Fibroblast of the aortic adventitia (primary cell): ENCODE measurements at places on chromosomes 1 and 21. TPM values are rescaled to one million over a fixed set of nuclear protein-coding genes. Genes with fewer than 3 reads are reported as not detected.

Gene GPR137B
- total RNA-seq, result 6.8 and 14.9 TPM in 2 replicates

Gene CACHD1
- total RNA-seq, result 7.3 and 11.6 TPM in 2 replicates

Gene GPR3
- total RNA-seq, result 0.99 TPM in 1 of 2 replicates, not detected in the other

Gene RHD
- total RNA-seq, result not detected in 2 replicates

Gene RIMS3
- total RNA-seq, result 0.36 and 0.57 TPM in 2 replicates

Gene TDRD10
- total RNA-seq, result not detected in 2 replicates

Gene MAP1LC3C
- 0.09 TPM in 1 of 2 replicates, not detected in the other for total RNA-seq

DNA sequence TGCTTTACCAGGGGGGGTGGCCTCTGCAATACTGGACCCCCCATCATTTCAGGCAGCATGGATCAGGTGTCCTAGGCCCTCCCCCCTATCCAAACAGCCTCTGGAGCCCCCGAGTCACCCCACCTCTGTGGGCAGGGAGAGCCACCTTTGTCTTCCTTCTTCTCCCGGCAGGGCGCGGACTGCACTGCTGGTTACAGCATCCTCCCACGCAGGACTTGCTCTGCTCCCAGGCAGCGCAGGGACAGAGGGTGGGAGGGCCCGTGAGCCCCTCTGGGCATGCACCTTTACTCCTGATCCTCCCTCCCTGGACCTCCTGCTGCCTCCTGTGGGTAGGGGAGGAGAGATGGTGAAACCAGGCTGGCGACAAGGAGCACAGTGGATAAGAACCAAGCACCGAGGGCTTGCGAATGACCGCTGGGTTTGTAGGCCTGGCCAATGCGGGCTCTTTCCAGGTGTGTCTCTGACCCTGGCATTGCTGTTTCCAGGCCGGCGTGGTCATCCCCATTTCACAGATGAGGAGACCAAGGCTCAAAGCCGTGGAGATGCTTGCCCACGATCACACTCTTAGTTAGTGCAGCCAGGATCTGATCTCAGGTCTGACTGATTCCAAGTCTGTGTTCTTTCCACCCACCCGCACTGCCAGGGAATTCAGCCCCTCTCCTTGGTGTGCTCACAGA, 73.6 kb upstream of the TARDBP start:
- DNase-seq, result no peak

DNA sequence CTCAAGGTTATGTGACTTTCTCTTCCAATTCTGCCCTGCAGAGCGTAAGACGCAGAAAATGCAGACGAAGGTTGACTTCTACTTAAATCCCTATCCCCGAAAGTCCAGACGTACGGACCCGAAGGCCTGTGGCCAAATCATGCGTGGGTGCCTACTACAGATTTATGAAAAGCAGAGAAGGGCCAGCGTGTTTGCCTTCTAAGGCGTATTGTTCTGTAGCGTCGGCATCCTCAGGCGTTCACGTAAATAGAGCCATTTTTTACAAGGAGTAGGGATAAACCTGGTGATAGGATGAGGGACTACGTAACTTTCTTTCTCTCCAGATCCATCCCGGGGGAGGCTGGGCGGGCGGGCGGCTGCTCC, 222 bp upstream of the GIPC2 start:
- no peak for DNase-seq

GRCh38 chr1:168433238-168433637, 110.6 kb downstream of the XCL2 start:
- DNase-seq, result no peak

DNA sequence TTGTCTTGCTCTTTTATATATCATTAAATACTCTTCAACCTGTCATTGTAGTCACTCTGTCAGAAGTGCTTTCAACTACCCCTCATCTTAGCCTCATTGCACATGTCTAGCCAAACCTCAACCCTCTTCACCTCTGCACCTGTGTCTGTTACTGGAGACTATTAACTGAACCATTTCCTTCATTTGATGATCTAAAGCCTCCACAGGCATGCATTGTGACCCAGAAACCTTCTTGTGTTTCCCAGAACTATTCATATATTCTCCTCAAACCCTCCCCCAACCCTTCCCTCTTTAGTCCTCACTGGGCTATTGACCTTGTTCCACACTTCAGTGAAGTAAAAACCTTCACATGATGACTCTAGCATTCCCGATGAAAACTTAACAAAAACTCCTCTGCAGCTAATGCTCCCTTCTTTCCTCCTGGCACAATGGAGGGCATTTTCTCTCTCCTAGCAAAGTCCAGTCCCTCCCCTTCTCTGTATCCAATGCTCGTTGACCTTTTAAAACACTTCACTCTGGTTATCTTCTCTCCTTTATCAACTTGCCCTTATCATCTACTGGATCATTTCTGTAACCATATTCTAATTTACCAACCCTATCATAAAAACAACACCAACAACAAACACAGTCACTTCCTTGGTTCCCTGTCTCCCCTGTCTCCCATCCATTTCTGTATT, 86.1 kb downstream of the BACH1 start:
- DNase-seq, result no peak

DNA sequence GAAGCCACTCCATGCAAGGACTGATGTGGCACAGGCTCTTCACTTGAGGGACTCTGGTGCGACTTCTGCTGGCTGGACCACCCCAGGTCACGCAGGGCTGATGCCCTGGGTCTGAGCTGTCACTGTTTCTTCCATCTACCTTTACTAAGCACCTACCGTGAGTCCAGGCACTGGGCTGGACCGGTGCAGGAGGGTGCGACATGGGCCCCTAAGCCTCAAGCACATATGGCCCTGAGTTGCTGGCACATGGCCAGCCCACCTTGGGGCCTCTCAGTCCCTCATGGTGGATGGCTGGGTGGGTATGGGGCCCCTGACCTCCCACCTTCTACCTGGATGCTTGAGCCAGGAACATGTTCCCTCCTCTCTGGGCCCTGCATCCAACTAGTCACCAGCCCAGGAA, 76.0 kb downstream of the DMRTB1 start:
- DNase-seq, result no peak

DNA sequence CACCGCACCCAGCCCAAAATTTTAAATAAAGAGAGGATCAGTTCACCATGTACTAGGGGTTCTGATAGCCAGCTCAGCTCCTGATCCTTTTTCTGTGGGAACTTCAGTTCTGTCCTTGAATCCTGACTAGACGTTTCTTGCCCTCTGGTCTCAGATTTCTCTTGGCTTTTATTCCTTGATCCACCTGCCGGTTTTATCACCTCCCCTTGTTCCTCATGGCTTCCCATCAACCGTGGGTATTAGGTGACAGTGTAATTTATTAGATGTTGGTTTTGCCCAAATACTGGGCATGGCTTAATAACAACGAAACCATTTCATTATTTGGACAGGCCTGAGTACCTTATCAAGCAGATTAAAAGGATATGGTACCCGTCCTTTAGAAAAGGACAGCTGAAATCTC, 22.5 kb downstream of the SLC45A1 start:
- DNase-seq, result no peak

DNA sequence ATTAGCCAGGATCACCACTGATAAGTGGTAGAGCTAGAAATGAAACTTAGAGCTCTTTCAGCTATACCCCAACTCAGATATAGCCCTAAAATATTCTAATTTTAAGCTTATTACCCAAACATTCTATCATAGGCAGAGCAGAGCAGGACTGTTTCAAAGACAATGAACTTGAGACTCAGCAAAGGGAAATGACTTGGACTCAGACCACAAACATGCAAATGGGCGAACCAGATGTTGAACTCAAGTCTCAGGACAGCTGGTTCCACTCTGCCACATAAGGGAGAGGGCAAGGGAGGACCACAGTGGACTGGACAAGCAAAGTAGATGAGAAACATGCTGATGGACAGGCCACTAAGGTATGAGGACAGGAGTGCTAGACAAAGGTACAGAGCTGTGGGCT, 315.3 kb downstream of the OMA1 start:
- DNase-seq, result no peak

DNA sequence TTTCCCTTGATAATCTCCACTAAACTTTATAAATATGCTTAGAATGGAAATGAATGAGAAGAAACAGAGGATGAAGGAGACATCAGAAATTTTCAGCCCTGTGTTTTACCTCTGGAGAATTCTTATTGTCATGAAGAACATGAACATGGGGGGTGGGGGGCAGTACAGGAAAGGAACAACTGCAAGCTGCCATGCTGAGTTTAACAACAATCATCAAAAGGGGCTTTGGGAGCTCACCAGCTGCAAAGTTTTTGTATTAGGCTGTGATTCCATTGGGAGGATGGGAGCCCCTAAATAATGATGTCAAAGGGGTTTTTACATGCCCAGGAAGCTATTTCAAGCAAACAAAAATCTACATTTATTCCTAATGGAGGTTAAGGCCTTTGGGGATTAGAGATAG, 103.3 kb downstream of the AKT3 start:
- no peak for DNase-seq

- no peak for DNase-seq
These were observed 35.8 kb downstream of the ZC3H11B start for GRCh38 chr1:219576931-219577730.

DNA sequence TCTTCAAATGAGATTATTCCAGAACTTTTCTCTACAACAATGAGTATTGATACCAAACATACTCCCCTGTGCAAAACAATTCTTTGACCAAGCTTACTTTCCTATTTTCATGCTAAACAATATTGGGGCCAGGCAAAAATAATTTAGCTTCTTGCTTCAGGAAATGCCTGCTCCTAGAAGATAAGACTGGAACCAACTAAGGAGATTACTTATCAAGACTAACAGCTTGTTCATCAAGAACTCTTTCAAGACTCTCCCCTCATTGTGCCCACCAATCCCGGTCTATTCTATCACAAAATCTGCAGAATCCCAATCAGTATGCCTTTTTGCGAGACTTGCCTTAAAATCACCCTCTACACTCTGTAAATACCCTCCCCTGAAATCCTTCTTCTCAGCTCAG, 536.6 kb downstream of the RWDD3 start:
- no peak for DNase-seq

- DNase-seq, result no peak
These were observed 11.8 kb downstream of the UBE2T start for GRCh38 chr1:202329891-202330290.

DNA sequence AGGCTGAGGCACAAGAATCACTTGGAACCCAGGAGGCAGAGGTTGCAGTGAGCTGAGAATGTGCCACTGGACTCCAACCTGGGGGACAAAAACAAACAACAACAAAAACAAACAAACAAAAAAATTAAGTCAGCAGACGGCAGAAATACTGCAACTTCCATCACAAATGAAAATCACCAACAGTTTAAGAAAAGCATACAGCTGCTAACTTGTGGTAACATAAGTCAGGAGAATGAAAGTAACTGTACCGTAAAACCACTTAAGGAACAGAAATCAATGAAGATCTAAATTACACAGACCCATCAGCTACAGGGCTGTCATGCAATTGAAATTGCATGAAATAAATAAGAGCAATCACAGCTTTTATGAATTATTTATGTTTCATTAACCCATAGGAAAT, 25.0 kb downstream of the MCOLN2 start:
- no peak for DNase-seq

DNA sequence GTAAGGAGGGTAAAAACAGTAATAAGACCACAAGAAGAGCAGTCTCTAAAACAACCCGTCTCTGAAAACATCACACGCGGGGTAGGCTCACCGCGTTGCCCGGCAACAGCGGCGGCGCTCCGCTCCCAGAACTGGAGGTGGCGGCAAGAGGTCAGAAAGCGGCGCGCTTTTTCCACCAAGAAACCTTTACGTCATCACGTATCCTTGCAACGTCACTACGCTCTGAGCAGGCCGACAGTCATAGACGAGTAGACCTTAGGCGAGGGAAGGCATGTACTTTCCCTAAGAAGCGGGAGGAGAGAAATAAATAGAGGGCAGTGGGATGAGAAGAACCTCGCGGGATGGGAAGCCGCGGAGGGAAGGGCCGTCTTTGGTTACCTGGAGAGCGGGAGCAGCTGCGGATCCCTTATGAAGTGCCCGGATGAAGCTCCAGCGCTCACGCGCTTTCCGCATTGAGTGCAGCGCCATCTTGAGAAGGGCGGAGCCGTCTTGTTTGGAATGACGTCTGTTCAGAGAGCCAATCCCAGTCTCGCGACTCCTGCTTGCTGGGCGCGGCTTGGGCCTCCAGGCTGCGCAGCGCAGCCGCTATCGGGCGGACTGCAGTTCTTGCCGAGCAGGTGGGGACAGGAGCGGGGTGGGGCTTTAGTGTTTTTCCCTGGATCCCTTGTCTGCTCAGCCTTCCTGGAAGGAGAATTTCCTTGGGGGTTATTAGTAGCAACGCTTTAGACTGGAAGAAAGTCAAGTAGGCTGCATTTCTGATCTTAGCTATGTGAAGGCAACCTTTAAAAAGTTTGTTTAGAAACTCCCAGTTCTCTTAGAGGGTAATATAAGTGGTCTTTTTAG, at the start of gene WARS2:
TSS of gene WARS2 (minus strand) at position 477 of the 843 bp plus-strand sequence. CDS start at position 468, 9 bp downstream.
- peak; percentile 98 for DNase-seq

DNA sequence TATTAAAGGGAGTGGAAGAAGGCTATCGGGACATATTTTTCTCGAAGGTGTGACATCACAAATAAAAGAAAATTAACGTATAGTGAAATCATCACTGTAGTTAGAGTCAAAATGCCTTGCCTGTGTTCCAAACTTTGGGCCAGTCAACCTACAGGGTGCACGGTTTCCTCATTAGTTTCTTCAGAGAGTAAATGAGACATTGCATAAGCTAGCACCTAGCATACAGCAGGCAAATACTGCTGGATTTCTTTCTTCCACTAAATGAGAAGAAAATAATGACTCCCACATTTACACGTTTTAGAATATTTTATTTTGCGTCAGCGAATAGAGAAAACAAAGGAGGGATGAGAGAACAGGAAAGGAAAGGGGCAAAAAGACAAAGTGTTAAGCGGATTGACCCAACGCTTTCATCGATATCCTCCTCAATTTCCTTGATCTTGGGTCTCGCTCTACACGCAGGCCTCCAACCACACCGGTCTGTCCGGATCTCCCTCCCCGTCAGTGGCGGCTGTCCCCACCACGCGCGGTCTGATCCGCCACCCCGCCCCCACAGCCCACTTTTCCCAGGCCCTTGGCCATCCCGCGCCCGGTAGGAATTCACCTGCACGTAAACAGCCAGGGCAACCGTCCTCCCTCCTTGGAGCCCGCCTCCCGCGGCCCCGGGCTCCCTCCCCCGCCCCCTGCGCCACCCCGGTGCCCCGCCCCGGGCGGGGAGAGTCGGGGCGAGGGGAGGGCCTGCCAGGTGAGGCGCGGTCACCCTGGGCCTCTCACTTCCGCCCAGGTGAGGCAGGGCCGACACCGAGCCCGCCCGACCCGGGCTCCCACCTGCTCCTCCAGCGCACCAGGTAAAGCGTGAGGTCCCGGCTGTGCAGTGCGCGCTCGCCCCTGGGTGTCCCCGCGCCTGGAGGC, at the start of gene PATJ:
TSS of gene PATJ (plus strand) at position 770 of the 909 bp plus-strand sequence. CDS start 20,413 bp downstream, outside the sequence.
- peak; percentile 27 for DNase-seq

DNA sequence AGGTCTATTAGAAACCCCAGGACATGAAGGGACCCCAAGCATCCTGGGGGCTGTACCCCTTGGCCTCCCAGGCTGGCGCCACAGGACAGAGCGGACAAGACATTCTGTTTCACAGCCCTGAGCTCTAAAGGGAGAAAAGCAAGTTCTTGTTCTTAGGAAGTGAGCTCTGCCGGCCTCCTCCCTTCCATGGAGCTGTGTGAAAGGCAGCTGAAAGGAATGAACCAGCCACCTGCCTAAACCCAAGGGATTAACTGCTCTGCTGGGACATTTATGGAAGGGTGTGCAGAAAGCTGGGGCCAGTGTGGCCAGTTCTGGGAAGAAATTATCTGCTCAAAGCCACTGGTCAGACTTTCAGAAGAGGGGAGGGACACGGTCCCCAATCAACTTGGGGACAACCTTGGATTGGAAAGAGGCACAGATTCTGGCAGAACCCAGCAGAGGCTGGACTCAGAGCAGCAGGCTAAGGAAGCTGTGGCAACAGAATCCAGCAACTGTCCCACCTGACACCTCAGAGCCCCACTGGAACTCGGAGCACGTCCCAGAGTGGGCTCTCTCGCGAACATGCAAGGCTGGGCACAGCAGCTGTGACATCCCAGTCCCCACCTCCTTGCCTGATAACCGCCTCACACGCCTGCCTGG, 2.1 kb downstream of the KLHL21 start:
- peak; percentile 34 for DNase-seq
